ENCODE measurements at places on chromosomes 7 and 10.

GRCh38 chr10:29980084-29980483 lies 79.3 kb downstream of the JCAD start:
- no peak for DNase-seq

GRCh38 chr7:132511921-132512320 lies 64.3 kb downstream of the PLXNA4 start:
- DNase-seq, result no peak

DNA sequence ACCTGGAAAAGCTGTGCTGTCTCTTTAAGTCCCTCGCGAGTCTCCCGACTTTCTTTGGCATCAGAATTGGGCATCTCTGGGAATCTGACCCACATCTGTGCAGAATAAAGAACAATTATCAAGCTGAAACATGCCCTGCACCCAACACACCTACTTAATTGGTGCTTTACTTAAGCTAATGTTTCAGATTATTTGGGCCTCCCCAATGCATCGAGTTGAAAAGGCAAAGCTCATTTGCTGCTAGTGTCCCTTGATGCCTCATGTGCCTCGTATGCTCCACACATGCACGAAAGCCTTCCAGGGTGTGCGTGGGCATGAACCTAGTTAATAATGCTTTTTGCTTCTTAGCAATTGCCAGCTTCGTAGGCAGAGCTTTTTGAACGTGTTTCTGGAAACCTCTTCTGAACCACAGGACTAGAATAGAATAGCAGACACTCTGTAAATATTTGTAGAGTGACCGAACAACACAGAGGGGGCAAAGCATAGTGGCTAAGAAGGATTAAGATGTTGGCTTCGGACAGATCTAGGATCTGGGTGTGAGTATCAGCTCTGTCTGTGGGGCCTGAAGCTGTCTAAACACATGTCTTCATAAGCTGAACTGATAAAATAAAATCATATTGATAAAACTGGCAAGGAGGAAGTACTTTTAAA lies 26.7 kb upstream of the FGFR2 start:
- DNase-seq, result no peak

DNA sequence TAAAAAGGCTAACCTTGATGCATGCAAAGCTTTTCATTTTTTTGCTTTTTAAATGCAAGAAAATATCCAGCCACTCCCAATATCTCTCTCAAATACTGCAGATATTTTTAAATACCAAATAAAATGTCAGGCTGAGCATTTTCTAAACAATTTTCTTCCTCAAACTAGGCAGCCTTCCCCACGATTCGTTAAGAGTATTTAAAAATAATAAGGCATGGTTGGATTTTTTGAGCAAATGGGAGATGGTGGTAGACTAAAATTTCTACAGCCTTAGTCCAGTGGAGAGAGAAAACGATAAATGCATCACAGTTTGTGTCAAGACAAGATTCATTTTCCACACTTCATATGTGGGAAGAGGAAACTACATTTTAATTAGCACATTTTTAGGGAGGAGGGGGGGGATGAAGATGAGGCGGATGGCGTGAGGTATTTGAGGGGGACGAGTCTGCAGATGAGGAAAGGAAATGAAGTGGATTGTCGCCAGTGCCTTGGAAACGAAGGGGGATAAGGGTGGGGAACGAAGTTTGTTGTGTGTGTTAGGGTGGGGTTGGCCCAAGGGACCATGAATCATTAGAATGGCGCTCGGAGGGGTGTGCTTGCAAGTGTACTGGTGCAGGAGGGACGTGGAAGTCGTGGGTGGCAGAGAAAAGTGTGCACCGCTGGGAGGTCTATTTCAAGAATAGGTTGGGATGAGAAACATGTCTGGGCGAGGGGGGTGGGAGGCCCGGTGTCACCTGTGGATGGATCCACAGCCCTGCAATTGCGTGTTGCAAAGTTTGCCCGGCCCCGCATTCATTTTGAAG lies 1.2 kb upstream of the ADD3 start:
- DNase-seq, result no peak

GRCh38 chr10:110011681-110012080 lies 3.9 kb downstream of the ADD3 start:
- DNase-seq, result no peak

DNA sequence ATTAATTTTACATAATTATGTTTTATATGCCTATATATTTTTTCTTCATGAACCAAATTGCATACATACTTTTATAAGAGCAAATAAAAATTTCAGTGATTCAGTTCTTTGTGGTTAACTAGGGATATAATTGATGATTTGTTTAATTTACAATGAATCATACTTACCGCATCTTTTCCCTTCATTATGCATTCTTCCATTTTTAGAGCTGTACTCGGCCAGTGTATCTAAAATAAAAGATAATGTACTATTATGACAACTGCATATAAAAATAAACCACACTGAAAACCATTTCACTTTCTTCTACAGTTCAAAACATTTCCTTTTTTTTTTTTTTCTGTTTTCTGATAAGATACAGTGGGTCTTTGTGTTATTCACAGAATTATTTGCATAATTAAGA lies 179.9 kb downstream of the SEMA3E start:
- DNase-seq, result no peak

- DNase-seq, result no peak
These were observed 795.6 kb downstream of the REEP3 start for GRCh38 chr10:64316833-64317232.

DNA sequence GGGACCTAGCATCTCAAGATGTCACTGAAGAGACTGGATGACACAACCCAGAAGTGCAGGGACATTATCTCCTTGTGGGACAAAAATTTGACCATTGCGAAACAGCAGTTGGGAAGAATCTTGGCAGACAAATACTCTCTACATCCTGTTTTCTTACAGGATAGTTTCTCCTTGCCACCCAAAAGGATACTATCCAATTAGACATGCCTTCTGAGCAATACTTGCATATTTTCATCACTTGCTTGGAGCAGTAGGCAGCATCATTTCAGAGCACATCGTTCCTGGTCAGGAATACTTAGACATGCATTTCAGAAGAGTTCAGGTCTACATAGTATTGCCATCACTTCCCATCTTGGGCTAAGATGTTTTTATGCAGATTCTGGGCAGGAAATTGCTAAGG lies 56.8 kb downstream of the FAS start:
- DNase-seq, result no peak

DNA sequence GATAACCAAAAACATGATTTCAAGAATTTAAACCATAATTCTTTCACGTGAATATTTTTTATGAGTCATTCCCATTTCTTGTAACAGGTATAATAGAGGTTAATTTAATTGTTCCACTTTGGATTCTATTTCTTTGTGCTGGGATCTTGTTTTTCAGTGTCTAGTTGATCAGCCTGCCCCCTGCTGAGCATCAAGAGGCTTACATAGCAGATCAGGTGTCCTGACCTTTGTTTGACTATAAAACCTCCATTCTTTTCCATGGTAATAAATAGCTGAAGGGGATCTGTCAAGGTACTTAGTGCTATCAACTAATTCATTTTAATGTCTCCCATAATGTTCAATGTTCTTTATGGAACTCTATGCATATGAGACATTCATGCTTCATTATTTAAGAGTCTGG lies 4.9 kb downstream of the COL17A1 start:
- no peak for DNase-seq

DNA sequence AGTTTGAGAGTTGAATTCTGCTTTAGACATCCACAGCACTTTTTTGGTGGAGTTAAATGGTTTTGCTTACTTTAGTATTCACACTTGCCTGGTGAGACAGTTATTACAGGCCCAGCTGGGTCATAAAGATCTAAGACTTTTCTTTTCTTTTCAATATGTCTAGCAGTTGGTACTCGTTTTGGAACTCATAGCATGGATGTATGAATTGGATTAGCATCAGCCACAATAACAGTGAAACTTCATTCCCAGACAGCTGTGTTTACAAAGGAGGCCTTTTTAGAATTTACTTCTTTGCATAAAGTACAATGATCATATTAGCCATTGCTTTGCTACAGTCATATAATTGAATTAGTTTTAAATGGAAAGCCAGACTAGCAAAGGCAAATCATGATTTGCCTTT lies 168.4 kb upstream of the DKK1 start:
- DNase-seq, result no peak

DNA sequence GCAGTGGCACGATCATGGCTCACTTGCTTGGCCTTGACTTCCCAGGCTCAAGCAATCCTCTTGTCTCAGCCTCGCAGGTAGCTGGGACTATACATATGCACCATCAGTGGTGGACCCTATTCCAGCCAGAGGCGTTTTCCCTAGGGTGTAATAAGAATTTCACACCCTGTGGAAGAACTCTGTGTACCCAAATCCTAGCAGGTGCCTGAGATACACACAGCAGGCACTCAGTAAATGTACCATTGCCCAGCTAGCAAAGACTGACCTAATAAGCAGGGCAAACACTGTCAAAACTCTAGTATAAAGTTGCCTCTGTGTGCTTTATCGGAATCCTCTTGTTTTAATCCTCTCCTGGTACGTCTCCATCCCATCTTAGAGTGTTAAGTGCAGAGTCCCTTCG lies 33.7 kb upstream of the BHLHA15 start:
- no peak for DNase-seq

DNA sequence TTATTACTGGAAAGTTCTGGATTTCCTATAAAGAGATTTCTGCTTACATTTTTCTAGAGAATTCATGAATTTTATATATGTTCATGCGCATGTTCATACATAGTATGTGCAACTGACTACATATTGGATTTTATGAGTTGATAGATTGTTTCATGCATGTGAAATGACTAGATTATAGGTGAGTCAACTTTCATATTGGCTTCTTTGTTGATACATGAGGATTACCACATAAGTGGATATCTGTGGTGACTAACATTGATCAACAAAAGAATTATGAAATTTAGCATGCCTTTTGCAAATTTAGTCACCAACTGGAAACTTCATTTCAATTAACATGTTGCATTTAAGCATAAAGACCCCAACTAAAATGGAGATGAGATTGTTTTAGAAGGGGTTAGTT lies 99.0 kb downstream of the GNAT3 start:
- DNase-seq, result no peak

GRCh38 chr10:133527771-133528271 lies 658 bp downstream of the CYP2E1 start:
- no peak for DNase-seq

GRCh38 chr7:139784648-139785047 lies 6.8 kb upstream of the HIPK2 start:
- DNase-seq, result no peak

GRCh38 chr10:59708816-59709394 lies 745 bp downstream of the SLC16A9 start:
- no peak for DNase-seq

GRCh38 chr7:33457039-33457438 lies 327.7 kb downstream of the BBS9 start:
- DNase-seq, result no peak

- DNase-seq, result no peak
These were observed 9.4 kb upstream of the GTPBP10 start for GRCh38 chr7:90337106-90337505.

DNA sequence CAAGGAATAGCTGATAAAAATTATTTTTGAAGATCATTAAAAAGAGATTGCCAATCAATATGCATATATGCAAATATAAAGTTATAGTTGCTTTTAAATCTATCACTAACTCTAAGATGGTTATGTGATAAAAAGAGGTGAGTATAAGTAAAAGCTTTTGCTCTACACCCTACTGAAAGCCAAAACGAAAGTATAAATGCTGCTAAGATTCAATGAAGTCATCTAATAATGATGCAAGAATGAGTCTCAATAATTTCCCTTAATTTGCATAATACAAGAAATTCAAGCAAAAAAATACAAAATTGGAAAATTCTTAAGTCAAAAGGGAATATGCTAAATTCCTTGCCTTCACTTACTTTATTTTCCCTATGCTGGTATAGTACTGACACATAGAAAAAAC lies 75.2 kb downstream of the WAPL start:
- no peak for DNase-seq

- no peak for DNase-seq
These were observed 101.7 kb upstream of the TMEM26 start for GRCh38 chr10:61554925-61555324.

DNA sequence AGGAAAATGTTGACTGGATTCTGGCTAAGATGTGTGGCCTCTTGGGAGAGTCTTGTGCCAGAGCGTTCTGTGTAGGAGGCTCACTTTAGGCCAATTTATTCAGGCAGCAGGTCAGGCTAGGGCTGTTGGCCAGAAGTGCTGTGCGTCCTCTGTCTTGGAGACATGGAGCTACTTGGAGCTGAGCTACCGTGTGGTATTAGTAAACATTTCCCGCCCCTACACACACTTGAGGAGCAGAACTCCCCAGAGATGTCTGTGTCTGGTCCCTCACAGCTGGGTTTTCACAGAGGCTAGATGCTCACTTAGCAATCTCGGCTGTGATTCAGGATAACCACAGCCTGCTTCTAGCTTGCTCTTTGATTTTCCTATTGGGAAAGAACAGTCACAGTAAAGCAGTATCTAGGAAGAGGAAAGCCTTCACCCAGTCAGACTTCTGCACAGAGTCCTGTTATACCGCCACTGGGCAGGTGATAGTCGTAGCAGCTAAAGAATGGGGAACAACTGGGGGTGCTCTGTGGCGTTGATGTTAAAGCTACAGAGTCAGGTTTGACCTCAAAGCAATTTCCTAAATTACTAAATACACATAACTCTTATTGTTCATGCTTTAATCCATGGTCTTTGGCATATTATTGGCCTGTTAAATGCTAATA lies 86.7 kb downstream of the MDFIC start:
- DNase-seq, result no peak

DNA sequence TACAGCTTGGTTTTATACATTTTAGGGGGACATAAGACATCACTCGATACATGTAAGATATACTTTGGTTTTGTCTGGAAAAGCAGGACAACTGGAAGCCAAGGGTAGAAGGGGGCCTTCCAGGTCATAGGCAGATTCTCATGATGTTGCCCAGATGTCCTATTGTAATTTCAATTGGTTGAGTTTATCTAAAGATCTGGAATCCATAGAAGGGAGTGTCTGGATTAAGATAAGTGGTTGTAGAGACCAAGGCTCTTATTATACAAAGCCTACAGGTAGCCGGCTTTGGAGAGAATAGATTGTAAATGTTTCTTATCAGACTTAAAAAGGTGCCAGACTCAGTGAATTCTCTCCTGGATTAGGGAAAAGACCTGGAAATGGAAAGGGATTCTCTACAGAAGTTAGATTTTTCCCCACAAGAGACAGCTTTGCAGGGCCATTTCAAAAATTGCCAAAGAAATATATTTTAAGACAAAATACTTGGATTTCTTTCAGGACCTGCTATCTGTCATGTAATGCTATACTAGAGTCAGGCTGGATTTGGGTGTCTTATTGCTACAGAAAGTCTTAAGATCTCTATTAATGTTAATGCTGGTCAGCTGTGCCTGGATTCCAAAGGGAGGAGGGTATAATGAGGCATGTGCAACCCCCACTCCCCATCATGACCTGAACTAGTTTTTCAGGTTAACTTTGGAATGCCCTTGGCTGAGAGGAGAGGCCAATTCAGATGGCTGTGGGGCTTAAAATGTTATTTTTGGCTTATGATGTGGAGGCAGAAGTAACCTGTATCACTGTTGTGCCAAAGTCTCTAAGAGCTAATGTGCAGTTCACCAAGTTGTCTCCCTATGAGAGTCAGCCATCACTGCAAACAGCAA lies 511.1 kb upstream of the C7orf33 start:
- no peak for DNase-seq

- no peak for DNase-seq
These were observed at the start of gene PDK4 for GRCh38 chr7:95596198-95597063. Gene PDK4 (minus strand): TSS chr7:95596516. CDS start chr7:95596293, 223 bp downstream.

- DNase-seq, result no peak
These were observed 378.9 kb upstream of the AUTS2 start for GRCh38 chr7:69219381-69219780.
